ENCODE measurements at places on chromosomes 1 and 21.

- DNase-seq = no peak
These were observed 9.8 kb upstream of the DMBX1 start for GRCh38 chr1:46479744-46480350.

DNA sequence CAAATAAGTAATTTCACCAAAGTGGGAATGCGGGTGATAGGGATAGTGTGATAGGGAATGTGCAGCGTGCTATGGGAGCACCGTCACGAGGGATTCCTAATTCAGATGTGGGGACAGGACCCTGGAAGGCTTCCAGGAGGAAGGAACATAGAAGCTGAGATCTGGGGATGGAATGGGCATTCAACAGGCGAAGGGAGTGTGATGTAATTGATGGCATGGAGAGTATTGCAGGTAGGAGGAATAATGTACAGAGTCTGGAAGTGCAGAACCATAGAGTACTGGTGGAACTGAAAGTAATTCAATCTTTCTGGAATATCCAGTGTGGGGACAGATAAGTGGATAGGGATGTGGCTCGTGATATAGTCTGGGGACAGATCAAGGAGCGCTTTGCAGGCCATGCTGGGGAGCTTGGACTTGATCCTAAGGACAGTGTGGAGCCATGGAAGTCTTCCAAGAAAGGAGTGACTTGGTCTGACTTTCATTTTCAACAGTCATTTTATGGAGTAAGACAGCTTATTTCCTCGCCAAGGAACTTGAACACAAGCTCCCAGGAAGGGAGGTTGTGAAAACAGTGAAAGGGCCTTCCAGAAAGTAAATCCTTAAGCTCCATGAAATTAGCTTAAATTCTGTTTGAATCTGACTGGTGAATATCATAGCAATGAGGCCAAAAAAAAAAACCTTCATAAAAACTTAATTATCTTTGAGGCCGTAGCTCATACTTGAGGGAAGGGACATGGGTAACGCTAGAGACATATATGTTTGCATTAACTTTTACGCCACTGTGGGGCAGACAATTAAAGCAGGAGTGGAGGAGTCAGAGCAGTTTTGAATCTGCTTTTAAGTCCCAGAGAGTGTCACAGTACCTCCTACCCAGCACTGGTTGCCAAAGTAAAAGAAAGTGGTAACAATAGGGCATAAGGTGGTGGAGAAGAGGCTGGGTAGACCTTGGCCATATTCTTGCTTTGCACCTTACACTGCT lies 55.8 kb downstream of the ROR1 start:
- DNase-seq = no peak

GRCh38 chr1:159960721-159961381 lies 6.8 kb upstream of the SLAMF9 start:
- DNase-seq = no peak

GRCh38 chr1:46643368-46643775 lies 24.8 kb downstream of the ATPAF1 start:
- DNase-seq = peak; percentile 92

DNA sequence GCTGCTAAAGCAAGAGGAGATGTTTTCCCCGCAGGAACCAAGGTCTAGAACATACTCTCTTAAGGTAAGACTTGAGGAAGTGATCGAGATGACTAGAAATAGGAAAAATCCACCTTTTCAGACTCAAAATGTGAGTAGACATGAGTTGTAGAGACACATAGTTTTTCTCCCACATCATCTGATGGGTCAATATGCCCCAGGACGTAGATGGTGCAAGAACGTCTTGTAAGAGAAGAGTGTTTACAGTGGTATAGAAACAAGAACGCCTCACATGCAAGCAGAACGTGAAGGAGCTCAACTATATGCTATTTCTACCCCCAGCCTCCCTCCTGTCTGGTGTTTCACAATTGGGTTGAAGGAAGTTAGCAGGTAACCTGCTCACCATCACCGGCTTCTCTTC lies 144.0 kb upstream of the BACE2 start:
- DNase-seq = no peak

DNA sequence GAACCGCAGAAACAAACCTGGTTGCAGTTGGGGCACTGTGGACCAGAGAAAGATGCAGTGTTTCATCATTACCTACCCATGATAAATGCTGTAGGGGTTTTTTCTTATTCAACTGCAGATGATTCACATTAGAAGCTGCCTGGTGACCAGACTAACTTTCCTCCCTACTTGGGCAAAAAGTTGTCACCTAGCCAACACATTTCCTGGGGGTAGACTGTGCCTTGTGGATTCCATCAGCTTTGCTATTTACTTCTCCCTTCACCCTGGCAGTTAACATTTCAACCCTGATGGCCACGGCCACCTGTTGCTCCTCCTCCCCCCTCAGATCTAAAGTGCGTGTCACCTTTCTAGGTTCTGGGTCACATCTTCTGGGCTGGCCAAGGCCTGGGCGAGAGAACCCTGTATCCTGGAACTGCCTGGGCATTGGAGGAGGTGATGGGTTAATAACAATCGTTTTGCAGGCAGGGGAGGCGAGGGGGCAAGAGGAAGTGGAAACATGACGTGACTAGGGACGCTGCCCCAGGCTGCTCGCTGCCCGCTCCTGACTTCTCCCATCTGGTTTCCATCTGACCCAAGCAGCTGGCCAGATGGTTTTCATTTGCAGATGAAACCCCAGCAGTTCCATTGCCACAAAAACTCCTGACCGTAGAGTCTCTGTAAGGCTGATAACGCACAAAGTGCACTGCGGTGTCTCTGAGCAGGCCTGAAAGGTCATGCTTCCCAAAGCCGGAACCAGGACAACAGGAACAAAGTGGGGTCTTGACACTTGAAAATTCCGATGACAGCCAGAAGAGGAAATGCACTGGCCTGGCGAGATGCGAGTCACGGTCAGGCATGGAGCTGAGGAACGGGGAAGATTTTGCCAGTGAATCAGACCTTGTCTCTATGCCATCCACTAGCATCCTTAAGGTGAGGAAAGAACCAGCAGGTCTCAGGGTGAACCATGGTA lies 36.6 kb downstream of the CAPZB start:
- no peak for DNase-seq

GRCh38 chr1:182752077-182752988 lies 37.2 kb upstream of the NPL start:
- no peak for DNase-seq

- no peak for DNase-seq
These were observed 171.0 kb downstream of the ZZZ3 start for GRCh38 chr1:77511440-77511840.

DNA sequence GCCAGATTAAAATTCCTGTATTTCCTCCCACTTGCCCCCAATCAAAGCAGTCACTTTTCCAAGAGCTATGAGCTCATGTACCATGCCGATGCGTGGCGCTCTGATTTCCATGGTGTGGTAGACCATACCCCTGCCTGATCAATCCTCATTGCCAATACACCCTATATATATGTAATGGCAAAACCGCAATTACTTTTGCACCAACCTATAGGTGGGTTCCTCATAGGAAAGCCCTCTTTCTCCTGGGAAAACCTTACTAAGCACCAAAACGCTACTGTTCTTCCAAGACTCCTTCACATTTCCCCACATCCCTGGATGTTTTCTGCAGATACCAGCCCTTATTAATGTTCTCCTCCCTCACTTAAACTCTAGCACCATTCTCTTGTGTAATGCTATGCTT lies 11.0 kb downstream of the KCNJ6 start:
- no peak for DNase-seq

DNA sequence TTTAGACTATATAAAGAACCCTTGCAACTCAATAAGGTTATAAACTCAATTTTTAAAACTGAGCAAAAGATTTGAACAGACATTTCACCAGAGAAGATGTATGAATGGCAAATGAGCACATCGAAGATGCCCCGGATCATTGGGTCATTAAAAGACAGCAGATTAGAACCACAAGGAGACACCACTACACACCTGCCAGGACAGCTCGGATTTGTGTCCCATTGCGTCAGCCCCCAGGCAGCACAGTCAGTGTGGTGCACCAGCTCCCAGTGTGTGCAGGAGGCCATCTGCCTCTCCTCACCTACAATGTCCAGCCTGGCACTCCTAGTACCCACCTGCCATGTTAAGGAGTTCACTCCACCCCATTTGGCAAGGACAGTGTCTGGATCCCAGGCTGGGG lies 61.1 kb upstream of the LRP8 start:
- DNase-seq = peak; percentile 36

- no peak for DNase-seq
These were observed 7.3 kb upstream of the TAGLN2 start for GRCh38 chr1:159932296-159933285.

DNA sequence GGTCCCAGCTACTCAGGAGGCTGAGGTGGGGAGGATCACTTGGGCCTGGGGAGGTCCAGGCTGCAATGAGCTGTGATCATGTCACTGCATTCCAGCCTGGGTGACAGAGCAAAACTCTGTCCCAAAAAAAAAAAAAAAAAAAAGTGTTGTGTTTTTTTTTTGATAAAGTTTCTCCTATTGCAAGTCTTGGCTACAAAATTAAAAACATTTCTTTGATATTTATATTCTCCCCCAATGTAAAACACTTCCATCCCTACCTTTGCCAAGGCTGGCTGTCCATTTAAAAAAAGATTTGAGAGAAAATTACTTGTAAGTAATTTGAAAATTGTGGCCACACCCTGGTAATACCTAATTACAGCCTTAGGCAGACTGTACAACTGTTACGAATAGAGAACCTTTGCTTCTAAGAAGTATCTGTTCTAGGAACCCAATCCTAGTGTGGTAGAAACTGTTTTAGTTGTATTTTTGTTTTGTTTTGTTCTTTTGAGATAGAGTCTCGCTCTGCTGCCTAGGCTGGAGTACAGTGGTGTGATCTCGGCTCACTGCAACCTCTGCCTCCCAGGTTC lies 11.2 kb downstream of the ZNF436 start:
- DNase-seq = no peak

- DNase-seq = no peak
These were observed 25.5 kb downstream of the EVI5 start for GRCh38 chr1:92759361-92759760.

GRCh38 chr1:84686223-84686622 lies 4.0 kb downstream of the SSX2IP start:
- DNase-seq = no peak
